ENCODE measurements at places on chromosomes 7 and 10.

DNA sequence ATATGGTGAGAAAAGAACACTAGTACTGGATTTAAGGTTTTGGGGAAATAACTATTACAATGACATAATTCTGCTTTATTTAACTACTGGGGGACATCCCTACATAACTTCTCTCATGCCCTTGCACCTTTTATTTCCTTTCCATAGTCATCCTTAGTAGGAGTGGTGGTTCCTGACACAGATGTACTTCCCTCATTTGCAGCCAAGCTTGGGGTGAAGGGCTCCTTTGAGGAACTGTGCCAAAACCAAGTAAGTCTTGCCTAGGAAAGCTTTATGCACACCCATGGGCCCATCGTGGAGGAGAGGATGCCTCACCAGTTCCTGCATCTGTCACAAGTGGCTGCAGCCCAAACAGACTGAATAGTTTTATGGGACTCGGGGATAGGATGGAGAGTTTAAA, 20.6 kb downstream of the ZDHHC6 start:
- DNase-seq, result no peak

DNA sequence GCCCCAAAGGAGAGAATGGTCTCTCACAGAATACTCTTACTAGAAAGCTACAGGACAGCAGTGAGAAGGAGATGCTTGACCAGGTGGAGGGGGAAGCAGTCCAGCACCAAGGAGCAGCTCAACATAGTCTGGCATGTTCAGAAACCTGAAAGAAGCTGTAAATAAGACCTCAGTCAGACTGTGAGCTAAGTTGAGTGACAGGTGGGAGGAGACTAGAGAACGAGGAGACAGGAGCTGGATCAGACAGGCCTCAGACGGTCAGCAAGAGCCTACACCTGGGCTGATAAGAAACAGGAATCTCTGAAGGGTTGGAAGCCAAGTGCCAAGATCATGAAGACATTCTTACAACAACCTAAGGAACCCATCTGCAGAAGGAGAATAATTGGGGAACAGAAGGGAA, 54.5 kb downstream of the ELMO1 start:
- DNase-seq, result no peak

GRCh38 chr7:70446448-70447143, 685.3 kb upstream of the GALNT17 start:
- DNase-seq, result no peak

- DNase-seq, result no peak
These were observed 62.4 kb downstream of the ITGB8 start for GRCh38 chr7:20393021-20393610.

GRCh38 chr7:7569081-7569527, 2.4 kb downstream of the MIOS start:
- no peak for DNase-seq

- DNase-seq, result no peak
These were observed 533.8 kb upstream of the DPP6 start for GRCh38 chr7:153518201-153518984.

DNA sequence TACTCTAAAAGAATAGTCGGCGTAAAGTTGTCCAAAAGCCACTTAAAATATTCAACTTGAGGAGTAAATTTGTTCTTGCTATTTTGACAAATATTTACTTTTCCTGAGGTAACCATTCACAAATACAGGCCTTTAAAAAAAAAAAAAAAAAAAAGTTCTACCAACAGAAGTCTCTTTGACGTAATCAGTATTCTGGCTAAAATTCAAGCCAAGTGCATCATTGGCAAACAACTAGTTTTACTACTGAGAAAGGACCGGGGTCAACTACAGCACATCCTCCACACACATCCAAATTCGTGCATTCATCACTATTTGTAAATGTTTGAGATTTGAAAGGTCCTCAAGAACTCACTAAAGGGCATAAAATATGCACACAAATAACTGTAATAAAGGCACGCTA, 2.0 kb downstream of the OAT start:
- DNase-seq, result no peak

GRCh38 chr10:31928549-31929260, at the start of gene ARHGAP12:
ARHGAP12 (minus strand) TSS chr10:31928831; CDS start chr10:31908855, 19,976 bp downstream.
- peak; percentile 76 for DNase-seq

- peak; percentile 5 for DNase-seq
These were observed 30.0 kb downstream of the NET1 start for GRCh38 chr10:5442065-5442989.

GRCh38 chr10:102114861-102115618, 5.1 kb downstream of the LDB1 start:
- peak; percentile 80 for DNase-seq

- no peak for DNase-seq
These were observed 92.2 kb upstream of the LAMB4 start for GRCh38 chr7:108222236-108222892.

GRCh38 chr10:8424555-8425211, 370.2 kb downstream of the GATA3 start:
- no peak for DNase-seq

DNA sequence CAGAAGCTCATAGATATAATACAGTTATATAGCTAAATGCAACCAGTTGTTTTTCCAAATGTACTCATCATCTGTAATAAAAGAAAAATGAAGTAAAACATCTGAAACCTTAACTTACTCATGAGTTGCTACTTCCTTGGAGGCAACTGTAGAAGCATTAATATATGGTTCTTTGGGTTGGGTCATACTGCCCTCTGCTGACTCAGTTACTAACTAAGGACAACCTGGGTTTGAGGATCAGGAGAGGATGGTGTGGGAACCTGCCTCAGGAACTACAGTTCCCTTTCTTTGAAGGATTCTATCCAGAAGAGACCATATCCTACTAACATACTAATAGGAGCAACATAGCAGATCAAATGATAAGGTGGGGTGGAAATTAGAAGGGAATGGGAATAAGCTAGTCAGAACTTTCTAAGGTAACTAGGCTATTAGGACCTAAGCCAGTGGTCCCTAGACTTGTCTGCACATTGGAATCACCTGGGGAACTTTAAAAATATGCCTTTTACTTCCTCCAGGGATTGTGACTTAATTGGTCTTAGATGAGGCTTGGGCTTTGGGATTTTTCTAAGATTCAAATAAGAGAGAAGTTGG, 20.7 kb downstream of the COX15 start:
- DNase-seq, result peak; percentile 5

- no peak for DNase-seq
These were observed 289.7 kb downstream of the PLXDC2 start for GRCh38 chr10:20105931-20106330.

DNA sequence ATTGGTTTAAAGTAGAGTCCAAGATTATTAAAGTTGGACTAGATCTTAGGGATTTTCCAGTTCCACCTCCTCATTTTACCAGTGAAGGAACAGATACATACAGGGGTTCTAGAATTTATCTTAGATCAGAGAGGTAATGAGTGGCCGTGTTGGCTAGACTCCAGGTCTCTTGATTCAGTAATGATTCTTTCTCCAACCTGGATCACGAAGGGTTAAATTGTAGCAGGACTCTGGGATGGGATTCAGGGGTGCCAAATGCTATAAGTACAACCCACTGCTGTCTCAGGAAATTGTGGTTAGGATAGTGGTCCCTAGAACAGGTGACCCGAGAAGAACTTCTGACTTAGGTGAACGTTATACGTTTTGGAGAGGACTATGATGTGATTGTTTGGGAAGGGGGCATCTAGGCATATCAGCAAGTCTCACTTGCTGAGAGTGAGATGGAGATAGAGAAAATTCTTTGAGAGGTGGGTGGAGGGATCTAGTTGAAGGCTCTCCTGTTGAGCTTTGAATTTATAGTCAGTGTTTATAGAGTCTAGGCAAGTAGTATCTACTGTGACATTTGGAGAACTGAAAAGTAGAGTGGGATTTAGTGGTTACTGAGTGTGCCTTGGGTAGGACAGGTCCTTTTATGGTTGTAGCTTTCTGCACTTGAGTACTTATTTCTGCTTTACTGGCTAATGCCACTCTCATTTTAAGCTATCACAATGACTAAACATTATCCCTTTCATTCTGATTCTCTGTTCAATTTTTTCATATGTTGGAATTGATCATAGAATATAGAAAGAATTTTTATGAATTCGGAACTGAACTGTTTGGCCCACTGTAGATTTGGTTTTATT, 58.3 kb downstream of the ST7 start:
- no peak for DNase-seq

DNA sequence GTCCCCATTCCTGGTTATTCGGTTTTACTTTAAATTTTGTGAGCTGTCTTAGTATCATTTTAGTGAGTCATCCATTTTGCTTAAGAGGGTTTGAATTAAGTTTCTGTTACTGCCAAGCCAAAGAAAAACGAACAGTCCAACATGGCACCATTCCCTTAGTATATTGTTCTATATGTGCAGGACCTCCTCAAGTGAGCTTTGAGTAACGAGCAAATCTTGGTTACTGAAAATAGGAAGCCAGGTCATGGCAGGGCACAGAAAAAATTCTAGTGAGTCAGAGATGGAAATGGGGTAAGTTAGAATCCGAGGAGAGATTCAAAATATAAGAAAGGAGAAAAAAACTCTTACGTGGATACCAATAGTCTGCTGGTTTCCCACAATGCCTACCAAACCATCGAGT, 292.9 kb downstream of the BAMBI start:
- DNase-seq, result no peak

DNA sequence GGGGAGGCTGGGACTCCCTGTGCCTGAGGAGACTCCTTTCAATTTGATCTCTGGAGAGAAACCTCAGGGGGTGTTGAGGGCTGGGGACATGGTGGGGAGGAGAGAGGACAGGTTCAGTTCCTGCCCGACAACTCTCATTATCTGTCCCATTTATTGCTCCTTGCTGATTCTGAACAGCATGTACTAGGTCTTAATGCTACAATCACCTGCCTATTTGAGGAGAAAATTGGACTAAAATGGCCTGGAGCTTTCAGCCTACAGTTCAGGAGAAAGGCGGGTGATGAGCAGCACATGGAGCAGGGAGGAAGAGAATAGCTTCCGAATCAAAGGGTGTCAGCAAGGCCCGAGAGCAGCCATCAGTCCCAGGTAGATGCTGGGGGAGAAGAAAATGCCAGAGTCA, 30.0 kb upstream of the ADCYAP1R1 start:
- DNase-seq, result no peak

DNA sequence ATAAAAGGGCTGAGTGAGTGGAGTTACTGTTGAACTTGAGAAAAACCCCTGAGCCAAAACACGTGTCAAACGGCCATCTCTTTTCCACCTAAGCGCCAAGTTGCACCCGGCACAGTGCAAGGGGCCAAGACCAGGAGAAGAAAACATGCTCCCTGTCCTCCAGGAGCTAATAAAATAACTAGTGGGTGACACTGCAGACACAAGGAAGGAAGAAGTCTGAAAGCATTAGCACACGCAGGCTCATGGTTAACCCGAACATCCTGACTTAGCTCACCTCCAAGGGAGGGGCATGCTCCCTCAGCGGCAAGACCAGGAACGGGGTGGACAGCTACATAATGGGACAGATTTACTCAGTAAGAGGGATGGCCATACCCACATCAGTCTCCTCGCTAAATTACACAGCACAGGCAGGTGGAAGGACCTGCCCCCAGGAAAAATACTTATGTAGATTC, 65.0 kb downstream of the PIP4K2A start:
- DNase-seq, result no peak

- DNase-seq, result no peak
These were observed 66.7 kb upstream of the EZH2 start for GRCh38 chr7:148950806-148951205.

DNA sequence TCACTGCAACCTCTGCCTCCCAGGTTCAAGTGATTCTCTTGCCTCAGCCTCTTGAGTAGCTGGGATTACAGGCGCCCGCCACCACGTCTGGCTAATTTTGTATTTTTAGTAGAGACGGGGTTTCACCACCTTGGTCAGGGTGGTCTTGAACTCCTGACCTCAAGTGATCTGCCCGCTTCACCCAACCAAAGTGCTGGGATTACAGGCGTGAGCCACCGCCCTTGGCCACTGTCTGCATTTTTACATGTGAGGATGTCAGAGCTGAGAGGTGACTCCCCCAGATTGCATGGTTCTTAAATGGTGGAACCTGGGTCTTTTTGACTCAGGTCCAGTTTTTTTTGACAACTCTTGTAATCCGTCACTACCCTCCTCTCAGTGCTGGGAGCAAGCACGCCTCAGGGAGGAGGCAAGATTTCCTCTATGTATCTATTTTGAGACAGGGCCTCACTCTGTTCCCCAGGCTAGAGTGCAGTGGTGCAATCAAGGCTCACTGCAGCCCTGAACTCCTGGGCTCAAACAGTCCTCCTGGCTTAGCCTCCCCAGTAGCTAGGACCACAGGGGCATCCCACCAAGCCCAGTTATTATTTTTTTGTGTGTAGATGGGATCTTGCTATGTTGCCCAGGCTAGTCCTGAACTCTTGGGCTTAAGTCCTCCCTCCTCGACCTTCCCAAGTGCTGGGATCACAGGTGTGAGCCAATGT, 1.2 kb upstream of the SRRT start:
- DNase-seq, result no peak

- peak; percentile 26 for DNase-seq
These were observed 47.2 kb downstream of the PWWP2B start for GRCh38 chr10:132443983-132444876.

- no peak for DNase-seq
These were observed 65.6 kb downstream of the NAMPT start for GRCh38 chr7:106219170-106219569.

- DNase-seq, result no peak
These were observed 552.2 kb downstream of the MDFIC start for GRCh38 chr7:115474137-115474536.

- DNase-seq, result no peak
These were observed 48.1 kb downstream of the PDLIM1 start for GRCh38 chr10:95242581-95243317.

DNA sequence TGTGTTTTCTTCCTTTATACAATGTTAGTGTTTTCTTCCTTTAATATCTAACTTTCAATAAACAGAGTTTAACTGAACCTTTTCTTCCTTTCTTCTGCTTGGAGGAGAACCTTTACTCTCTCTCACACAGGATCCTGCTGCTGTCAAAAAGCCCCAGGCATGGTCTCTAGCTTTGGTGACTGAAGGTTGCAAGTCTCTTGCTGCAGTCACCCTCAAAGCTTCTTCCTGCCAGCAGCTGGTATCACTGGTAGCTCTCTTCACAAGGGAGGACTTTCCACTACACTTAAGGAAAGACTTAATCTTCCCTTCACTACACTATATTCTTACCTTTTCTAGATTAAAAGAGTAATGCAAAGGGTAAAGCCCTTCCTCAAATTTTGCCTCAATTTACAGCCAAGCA, 153.4 kb downstream of the SGMS1 start:
- no peak for DNase-seq

- DNase-seq, result no peak
These were observed 14.3 kb downstream of the TES start for GRCh38 chr7:116224492-116225098.

DNA sequence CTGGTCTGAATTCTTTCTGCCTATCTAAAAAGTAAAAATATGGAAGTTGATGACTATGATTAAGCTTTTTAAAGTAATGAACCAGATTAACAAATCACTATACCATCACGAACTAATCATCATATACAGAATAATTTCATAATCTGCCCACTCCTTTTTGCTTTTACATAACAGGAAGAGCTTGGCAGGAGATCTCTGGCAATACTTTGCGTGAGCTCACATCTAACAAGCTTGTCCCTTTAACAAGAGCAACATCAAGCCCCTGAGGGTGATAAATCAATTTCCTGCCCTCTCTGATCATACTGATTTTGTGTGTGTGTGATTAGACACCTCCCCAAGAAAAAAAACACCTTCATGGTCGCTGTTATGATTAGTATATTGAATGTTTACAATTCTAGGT, 143.5 kb upstream of the ASAH2 start:
- no peak for DNase-seq

GRCh38 chr7:107743567-107744344, at the start of gene CBLL1:
CBLL1 (plus strand) TSS chr7:107744142; CDS start chr7:107744164, 22 bp downstream.
- peak; percentile 97 for DNase-seq
